Bone marrow (tissue), 2 donors: ENCODE measurements at places on chromosomes 3 and 15.

GRCh38 chr3:52531860-52532516, 1.7 kb downstream of the NT5DC2 start:
- no peak for DNase-seq

GRCh38 chr15:89075846-89076245, 12.4 kb upstream of the ABHD2 start:
- no peak for DNase-seq

GRCh38 chr3:72232777-72233176, 447.8 kb upstream of the PROK2 start:
- DNase-seq: no peak

DNA sequence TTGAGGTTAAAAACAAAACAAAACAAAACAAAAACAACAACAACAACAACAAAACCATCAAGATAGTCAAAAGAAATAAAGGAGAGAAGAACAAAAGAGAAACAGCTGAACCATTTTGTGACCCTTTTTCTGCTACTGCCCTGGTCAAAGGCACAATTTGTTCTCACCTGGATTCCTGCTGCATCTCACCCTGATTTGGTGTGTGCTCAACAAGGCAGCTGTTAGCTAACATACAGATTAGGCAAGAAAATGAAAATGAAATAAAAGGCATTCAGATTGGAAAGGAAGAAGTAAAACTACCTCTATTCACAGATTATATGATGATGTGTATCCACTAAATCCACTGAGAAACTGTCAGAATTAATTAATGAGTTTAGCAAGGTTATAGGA, 28.7 kb upstream of the XIRP1 start:
- no peak for DNase-seq

DNA sequence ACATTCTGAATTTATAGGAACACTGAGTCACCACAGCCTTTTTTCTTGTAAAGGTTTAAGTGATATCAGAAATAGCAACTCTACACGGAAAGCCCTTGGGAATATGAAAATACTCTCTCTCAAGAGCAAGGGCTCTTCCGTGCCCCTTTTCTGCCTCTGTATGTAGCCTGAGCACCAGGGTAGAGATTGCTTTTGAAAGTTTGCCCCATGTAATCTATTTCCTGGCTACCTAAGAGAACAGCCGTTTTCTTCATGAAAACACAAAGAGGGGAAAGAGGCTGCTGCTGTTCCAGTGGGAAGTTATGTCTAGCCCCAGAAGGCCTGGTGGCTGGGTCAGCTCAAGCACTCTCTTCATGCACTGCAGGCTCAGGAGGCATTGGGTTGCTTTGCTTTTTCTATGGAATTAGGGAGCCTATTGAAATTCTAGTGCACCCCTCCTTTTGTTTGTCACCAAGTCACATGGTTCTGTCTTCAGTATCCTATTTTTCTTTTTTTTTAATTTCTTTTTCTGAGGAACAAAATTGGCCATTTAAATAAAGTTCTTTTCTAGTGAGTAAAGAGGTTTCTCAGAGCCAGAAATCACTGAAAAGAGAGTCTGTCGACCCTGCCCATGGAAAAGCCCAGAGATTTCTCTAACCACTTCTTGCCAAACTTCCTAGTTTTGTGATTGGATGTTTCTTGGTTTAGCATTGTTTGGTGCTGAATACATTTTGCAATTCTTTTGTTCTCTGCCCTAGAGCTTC, 39.5 kb downstream of the TIGIT start:
- DNase-seq: no peak

- DNase-seq: no peak
Measured at GRCh38 chr3:63146154-63146553, 132.0 kb upstream of the SYNPR start.
